H4 (cell line): ENCODE measurements at places on chromosomes 7 and 10.

DNA sequence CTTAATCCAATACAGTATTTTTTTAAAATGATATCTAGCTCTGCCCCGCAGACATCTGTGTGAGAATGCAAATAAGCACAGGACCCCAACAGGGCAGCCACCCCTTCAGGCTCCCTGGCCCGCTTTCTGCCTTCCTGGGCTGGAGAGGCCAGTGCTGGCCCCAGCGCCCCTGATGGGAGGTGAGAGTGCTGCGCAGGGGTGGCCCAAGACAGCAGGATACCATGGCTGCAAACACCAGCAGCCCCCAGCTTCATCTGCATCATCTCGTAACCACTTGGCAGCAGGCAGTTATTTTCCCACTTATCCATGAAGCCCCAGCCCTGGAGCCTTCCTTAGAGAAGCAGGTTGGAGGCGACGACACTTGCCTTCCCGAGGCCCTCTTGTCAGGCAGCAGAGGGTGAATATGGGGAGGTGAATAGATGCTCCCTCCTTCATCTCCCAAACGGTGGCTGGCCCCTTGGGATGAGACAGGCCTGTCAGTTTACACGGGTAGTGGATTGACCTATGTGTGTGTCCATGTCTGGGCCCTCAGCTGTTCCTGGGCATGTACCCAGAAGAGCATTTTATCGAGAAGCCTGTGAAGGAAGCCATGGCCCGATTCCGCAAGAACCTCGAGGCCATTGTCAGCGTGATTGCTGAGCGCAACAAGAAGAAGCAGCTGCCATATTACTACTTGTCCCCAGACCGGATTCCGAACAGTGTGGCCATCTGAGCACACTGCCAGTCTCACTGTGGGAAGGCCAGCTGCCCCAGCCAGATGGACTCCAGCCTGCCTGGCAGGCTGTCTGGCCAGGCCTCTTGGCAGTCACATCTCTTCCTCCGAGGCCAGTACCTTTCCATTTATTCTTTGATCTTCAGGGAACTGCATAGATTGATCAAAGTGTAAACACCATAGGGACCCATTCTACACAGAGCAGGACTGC lies 71.2 kb downstream of the ALOX5 start:
- no peak for DNase-seq

GRCh38 chr10:48251152-48251524 lies 23.4 kb downstream of the FRMPD2 start:
- no peak for DNase-seq

GRCh38 chr10:66294538-66294937 lies 631.3 kb upstream of the LRRTM3 start:
- no peak for DNase-seq

DNA sequence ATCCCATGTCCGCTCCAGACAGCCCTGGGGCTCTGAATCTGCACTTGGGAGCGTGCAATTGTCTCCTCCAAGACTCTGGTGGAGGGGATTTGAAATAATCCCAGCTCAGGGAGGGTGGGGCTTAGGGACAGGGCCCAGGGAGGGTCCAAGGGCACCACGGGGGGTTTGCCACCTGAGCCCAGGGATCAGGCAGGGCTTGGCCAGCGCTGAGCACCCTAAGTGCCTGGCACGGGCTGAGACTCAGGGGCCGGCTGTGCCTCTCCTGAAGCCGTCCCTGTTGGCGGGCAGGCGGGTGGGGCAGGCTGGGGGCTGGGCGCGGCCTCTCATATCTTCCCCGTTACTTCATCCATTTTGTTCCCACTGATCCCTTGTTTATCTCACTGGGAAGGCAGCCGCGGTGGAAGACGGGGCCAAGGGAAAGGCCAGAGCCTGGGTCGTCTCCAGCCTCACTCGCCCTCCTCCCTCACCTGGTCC lies 41.8 kb upstream of the ELN start:
- DNase-seq = no peak

DNA sequence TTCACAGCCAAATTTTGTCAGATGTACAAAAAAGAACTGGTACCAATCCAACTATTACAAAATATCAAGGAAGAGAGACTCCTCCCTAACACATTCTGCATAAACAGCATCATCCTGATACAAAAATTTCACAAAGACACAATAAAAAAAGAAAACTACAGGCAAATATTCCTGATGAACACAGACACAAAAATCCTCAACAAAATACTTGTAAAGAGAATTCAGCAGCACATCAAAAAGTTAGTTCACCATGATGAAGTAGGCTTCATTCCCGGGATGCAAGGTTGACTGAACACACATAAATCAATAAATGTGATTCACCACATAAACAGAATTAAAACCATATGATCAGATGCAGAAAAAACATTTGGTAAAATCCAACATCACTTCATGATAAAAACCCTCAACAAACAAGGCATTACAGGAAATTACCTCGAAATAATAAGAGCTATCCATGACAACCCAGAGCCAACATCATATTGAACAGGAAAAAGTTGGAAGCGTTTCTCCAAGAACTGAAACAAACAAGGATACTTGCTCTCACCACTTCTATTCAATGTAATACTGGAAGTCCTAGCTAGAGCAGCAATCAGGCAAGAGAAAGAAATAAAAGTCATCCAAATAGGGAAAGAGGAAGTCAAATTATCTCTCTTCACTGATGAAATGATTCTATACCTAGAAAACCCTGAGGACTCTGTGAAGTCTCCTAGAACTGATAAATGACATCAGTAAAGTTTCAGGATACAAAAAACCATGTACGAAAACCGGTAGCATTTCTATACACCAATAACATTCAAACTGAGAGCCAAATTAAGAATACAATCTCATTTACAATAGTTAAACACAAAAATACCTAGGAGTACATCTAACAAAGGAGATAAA lies 223.1 kb downstream of the REEP3 start:
- no peak for DNase-seq

- no peak for DNase-seq
Observed at GRCh38 chr7:73971704-73972341, 56.1 kb upstream of the ELN start.

- DNase-seq = no peak
Observed at GRCh38 chr10:74500816-74501215, 325.6 kb upstream of the KAT6B start.

DNA sequence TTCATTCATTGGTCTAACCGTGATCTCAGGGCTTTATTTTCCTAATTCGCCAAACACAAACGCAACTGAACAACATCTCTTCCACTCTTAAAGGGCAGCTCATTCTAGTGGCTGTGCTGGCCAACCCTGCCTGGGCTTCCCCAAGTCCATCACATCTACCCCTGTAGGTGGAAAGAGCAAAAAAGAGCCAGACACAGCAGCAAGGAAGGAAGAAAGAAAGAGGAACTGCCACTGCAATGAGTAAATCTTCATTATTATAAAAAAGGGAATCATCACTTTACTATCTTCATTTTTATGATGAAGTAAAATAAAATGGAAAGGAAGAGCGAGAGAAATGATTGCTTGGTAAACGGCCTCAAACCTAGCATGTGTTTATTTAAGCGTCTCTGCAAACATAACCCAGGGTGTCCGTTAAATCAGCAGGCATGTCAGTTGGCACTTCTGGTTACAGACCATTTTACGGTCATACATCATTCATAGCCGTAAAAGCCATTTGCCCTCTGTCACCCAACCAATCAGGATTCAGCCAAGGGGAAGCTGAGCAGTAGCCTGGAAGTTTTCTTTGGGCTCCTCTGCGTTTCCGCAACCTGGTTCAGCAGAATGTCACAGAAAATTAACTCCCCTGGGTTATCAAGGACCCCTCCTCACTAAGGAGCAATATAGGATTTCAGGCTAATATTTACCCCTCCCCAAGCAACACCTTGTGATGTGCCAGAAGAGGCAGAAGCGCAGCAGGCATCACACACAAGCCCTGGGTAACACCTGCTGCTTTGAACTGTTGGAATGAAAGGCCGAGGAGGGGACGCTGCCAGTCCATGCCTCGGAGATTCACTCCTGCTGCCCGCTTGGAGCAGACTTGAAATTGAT lies 234.0 kb downstream of the SNX10 start:
- DNase-seq = no peak

- DNase-seq = no peak
Observed at GRCh38 chr7:157471259-157472125, 134.7 kb downstream of the DNAJB6 start.

DNA sequence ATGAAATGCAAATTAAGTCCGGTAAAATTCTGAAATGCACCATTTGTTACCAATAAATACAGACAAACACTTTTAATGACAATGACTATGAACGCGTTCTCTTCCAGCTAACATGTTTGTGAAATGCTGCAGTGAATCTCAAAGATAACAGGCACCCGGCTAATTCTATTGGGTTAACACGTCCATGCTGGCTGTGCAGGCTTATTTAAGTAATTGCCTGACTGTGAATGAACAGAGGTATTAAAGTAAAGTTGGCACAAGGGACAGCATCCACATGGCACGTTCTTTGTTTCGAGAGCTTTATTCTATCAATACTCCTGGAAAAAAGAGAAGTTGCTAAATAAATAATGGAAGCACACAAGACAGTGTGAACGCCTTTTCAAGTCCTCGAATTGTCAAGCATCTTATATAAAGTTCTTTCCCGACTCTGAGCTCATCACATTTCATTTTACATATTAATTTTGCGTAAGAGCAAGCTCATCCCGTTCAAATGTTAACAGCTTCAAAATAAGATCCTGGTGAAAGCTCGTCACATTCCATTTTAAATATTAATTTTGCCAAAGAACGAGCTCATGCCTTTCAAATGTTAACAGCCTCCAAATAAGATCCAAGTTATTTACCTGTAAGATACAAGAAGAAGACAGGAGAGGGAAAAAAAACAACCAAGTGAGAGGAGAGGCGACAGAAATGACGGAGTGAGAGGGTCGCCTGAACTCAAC lies 111.3 kb upstream of the RHEB start:
- no peak for DNase-seq

DNA sequence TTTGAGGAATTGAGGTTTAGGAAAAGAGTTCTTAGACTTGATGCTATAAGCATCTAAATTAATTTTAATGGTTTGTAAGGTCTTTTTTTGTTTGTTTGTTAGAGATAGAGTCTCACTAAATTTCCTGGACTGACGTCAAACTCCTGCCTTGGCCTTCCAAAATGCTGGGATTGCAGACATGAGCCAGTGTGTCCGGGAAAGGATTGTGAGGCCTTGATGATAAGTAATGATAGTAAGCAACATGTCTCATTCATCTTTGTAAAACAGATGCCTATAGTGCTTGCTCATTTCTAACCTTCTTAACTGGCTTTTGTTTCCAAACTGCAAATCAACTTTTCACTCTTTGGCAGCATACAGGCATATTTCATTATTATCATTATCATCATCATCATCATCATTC lies 176.0 kb upstream of the KCND2 start:
- DNase-seq = no peak

DNA sequence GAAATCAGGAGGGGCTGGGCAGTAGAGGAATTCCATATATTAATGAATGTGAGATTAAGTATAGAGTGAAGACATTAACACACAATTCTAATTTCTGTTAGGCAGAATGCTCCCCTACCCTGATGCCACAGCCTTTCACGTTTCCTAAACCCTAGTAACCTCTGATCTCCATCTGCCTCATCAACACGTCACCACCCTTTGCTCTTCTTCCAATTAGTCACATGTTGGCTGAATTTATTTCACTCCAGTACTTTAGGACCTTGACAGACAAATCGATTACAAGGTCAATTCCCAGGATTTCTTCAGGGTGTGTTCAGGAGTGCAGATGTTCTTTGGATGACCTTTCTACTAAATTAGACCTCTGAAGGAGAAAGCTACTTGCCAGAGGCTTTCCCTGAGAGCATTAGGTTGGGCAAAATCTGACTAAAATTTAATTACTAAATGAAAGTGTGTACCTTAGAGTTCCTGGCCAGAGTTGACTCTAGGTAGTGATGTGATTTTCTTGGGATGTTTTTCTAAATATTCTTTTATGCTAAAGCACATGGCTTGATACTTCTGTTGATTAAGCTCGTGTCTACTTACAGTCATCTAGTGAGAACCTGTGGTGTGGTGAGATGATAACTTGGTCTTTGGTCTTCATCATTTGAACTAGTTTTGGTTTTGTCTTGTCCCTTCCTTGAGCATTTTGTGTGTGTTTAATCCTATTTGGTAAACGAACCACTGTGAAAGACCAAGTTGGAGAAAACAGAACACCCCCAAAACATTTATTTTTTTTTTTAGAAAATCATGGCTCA lies 12.7 kb downstream of the AGR2 start:
- DNase-seq = no peak
